ENCODE measurements at places on chromosomes 3 and 15.

GRCh38 chr3:120418866-120419490, 31.8 kb downstream of the FSTL1 start:
- peak; percentile 58 for DNase-seq

DNA sequence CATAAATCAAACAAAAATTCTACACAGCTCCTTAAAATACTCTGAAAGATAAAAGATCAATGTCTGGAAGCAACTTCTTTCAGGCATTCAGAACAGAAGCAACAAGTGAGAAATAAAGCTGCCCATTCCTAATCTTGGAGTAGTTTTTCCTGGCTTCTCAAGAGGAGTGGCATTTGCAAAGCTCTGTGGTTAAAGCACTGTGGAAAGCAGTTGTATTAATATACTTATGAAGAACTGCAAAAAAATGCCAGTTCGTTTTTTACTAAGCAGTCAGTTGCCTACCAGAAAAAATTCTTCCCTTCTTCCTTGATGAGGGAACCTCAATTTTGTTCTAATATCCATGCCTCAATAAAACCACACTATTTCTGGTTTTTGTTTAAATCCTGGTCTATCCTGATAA, 197.8 kb downstream of the TNIK start:
- no peak for DNase-seq

- DNase-seq: no peak
Measured at GRCh38 chr3:16663854-16664712, 58.9 kb upstream of the DAZL start.

GRCh38 chr3:181418233-181418632, 293.5 kb upstream of the SOX2 start:
- no peak for DNase-seq

- peak; percentile 13 for DNase-seq
Measured at GRCh38 chr15:48861813-48862431, 16.0 kb upstream of the EID1 start.
